Effector CD4-positive, alpha-beta T cell (primary cell): ENCODE measurements at places on chromosomes 12 and 14.

GRCh38 chr12:39923364-39923763, 182.5 kb downstream of the SLC2A13 start:
- DNase-seq: no peak

- DNase-seq: no peak
These were observed 147.6 kb upstream of the FKBP4 start for GRCh38 chr12:2647186-2647585.

GRCh38 chr14:54730156-54730961, 163.4 kb downstream of the SAMD4A start:
- no peak for DNase-seq

DNA sequence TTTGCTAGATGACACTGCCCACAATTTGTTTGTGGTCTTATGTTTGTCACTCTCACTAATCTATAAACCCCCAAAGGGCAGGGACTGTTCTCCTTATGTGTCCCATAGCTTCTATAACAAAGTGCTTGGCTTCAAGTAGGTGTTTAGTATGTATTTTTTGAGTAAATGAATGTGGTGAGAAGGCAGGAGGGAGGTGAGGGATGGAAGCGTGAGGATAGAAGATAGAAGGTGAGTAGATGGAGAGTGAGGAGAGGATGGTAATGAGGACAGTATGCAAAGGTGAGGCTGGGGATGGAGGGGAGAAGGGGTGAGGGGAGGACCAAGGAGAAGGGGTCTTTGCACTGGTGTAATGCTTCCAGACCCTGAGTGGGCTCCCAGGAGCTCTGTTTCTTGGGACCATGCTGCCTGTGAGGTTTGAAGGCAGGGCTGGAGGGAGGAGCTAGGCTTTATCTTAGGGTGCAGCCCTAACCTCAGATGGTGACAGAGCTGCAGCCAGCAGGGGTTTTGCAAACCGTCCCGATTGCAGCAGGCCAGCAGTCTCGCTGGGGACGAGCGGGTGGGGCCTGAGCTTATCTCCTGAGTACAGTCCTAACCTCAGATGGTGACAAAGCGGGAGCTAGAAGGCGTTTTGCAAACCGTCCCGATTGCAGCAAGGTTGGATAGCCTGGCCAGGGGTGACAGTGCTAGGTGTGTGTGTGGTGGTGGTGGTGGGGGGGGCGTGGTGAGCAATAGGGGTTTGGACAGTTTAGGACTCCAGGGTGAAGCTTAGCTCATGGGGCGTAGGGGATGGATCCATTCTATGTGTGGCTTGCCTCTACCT, 6.5 kb downstream of the CEBPE start:
- no peak for DNase-seq

DNA sequence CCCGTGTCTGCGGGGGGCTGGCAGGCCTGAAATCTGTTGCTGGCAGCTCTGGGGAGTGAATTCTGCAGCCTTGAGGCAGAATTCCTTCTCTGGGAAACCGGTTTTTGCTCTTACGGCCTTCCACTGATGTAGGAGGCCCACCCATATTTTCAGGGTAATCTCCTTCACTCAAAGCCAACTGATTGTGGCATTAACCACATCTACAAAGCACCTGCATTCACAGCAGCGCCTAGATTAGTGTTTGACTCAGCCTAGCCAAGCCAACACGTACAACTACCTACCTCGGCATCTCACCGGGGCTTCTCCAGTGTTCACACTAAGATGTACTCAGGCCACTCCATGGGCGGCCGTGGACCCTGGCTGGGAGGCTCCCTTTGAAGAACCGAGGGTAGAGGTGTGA, 15.8 kb downstream of the C12orf43 start:
- no peak for DNase-seq

GRCh38 chr12:97940629-97941028, 478.0 kb downstream of the RMST start:
- DNase-seq: no peak

DNA sequence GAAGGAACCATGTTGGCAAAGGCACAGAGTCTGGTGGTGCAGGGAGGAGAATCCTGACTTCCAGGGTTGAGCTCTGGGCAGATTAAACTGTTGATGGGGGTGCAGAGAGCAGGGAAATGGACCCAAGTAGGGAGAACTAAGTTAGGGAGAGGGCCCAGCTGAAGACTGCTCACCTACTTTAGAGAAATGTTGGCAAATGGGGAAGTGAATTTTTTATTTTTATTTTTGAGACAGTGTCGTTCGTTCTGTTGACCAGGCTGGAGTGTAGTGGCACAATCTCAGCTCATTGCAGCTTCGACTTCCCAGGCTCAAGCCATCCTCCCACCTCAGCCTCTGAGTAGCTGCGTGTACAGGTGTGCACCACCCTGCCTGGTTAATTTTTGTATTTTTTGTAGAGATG, 32.1 kb upstream of the TUBA1A start:
- DNase-seq: no peak

- no peak for DNase-seq
These were observed 238.8 kb upstream of the RGS6 start for GRCh38 chr14:71693381-71693780.

DNA sequence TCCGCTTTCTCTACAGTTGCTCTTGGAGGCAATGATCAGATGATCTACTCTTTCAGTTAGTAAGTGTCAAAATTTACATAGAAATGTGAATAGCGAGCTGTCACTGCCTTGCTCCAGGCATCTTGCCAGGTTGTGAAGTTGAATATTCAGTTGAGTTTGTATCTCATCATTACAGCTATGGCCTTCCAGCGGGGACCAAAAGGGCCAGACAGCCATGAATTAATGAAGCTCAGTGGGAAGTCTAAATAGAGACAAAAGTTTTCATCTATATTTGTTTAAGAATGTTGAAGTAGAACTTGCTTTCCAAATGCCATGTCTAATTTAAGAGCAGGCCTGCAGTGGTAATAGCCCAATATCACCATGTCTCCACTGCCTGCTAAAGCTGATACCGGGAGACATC, 387.8 kb downstream of the FLRT2 start:
- no peak for DNase-seq

- no peak for DNase-seq
These were observed 12.8 kb upstream of the NR4A1 start for GRCh38 chr12:52038447-52038846.

DNA sequence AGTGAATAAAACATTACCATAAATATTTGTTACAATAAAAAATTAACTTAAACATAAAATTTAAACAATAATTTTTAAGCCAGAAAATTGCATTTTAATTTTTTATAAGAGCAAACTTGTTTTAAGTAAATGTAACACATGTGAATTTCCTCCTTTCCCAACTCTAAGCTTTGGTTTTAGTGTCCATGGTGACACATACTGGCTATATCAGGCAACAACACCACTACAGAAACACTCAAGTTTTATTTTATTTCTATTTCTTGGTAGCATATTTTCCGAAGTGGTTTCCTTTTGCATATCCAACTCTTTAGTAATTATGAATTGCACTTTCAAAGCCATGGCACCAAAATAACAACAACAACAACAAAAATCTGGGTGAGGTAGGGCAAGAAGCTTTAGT, 2.2 kb downstream of the NELL2 start:
- no peak for DNase-seq

GRCh38 chr12:126156806-126157574, 1091.8 kb downstream of the AACS start:
- DNase-seq: no peak

DNA sequence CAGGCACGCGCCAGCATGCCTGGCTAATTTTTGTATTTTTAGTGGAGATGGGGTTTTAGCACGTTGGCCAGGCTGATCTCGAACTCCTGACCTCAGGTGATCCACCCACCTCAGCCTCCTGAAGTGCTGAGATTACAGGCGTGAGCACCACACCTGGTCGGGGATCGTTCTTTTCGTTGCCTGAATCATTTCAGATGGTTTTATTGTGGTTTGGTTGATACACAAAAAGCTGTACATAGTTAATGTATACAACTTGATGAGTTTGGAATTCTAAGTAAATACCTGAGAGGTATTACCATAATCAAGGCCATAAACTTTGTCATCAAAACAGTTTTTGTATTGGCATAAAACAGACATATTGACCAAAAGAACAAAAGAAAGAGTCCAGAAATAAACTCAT, 63.3 kb downstream of the RIC8B start:
- DNase-seq: no peak

GRCh38 chr12:80485222-80485987, 41.4 kb downstream of the PTPRQ start:
- no peak for DNase-seq

DNA sequence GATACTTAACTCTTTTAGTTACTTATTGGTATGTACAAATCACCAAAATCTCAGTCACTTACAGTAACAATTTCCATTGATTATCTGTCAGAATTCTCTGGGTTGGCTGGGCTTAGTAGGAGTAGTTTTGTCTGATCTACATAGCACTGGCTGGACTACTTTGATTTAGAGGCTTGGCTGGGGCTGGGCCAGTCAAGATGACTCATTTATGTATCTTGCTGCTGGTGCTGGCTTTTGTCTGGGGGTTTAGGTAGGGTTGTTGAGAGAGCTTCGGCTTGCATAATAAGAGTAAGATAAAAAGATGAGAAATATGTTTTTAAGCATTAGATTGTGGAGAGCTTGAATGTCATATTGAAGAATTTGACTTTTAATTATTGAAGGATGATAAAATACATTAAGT, 1093.7 kb downstream of the SLC6A15 start:
- DNase-seq: no peak

DNA sequence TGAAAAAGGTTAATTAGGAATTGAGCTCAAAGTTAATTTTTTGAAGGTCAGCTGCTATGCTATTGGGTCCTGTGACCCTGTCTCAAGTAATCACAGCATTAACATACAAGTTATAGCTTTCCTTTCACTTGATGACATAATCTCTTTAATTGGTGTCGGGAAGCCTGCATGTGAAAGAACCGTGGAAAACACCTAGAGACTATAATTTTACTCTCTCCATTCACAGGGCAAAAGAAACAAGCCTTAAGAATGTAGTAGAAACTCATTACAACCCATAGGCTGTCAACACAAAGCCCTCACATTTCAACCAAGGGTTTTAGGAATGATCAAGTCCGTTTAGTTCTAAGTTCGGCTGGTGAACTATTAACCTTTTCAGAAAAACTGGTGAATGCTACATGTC, 104.4 kb downstream of the PPM1A start:
- no peak for DNase-seq

DNA sequence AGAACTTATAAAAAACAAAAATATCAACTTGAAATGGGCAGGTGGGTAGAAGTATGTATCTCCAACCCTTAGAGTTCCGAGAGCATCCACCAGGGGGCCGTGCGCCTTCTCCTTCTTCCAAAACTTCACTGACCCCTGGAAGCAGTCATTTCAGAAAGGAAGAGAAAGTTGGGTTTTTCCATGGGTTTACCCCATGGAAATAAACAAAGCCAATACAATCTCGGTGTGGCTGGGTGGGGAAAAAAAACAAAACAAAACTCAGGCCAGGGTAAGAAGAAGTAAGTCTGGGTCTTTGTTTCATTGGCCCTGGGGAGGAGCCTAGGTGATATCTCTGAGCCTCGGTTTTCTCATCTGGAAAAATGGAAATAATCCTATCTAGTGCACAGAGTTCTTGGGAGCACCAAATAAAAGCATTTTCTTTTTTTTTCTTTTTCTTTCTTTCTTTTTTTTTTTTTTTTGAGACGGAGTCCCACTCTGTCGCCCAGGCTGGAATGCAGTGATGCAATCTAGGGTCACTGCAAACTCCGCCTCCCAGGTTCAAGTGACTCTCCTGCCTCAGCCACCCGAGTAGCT, 33.6 kb upstream of the HNF1A start:
- peak; percentile 44 for DNase-seq

GRCh38 chr12:65997056-65997455, 133.5 kb downstream of the LLPH start:
- DNase-seq: no peak

GRCh38 chr12:68264857-68265256, 11.5 kb upstream of the IL22 start:
- no peak for DNase-seq

- no peak for DNase-seq
These were observed 29.2 kb upstream of the TMED10 start for GRCh38 chr14:75205591-75205990.

DNA sequence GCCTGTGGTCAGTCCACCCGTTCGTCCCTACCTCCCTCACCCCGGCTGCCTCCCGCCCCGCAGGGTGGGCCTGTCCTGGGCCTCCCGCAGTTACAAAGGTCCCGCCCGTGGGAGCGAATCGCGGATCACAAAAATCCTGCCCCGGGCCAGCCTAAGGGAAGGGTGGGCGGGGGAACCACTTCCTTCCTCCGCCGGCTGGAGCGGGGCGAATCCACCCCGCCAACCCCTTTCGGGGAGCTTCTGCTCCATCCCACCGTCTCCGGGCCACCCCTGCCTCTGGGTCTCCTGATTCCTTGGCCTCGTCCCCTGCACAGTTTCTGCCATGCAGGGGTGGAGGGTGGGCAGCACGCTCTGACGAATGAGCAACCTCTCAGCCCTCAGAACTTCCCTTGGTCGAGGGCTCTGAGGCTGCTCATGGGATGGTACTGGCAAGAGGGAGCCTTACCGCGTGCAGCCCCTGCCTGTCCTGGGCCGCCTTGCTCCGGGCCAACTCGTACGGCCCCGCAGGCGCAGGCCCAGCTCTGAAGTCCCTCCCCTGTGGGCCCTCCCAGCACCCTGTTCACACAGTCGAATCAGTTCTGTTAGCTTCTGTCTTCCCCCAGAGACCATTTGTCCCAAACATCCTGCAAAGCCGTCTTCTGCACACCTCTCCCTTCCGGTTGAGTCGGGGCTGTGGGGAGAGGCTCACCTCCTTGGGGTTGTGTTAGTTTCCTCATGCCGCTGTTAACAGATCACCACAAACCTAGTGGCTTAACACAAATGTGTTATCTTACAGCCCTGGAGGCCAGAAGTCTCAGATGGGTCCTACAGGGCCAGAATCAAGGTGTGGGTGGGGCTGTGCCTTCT, 589 bp upstream of the HVCN1 start:
- peak; percentile 18 for DNase-seq

GRCh38 chr12:100200463-100201181, at the start of gene ACTR6:
TSS of gene ACTR6 (plus strand) at chr12:100200815. CDS start at chr12:100200852, 37 bp downstream.
- DNase-seq: peak; percentile 99

DNA sequence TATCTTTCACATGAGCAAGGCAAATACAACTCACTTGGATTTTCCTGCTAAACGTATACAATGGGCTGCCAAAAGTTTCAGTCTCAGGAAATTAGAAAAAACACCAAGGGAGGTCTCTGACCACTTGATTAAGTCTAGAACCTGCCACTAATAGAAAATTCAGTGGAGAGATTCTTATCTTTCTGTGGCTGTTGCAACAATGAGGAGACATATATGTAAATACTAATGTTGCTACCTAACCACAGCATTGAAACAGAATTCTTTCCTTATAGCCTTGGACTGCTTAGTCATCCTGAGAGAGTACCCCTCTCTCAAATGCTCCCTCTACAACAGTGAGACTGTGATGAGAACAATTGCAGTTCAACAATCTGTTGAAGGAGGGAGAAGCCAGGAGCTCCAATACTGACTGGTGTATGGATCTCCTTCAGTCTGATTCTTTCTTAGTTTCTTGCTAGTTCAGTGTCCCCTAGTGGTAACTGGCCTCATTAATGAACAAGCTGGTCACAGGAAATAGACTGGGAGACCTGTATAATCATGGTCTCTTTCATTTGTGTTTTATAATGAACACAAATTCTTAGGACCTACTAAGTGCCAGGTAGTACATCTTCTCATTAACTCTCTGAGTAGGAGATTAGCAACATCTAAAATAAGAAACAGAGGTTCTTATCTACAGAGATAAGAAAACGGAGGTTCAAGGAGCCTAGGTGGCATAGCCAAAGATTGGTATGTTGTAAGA, 164.5 kb downstream of the SLC38A4 start:
- DNase-seq: no peak

- DNase-seq: no peak
These were observed 1036.1 kb downstream of the TMEM121 start for GRCh38 chr14:106562451-106562850.

GRCh38 chr14:101191101-101191720, 287.7 kb upstream of the RTL1 start:
- no peak for DNase-seq
